ENCODE measurements at places on chromosomes 1 and 21. TPM values are rescaled to one million over a fixed set of nuclear protein-coding genes. Genes with fewer than 3 reads are reported as not detected.

The MAP10 gene
- 2.4 TPM for total RNA-seq

The ZFYVE9 gene
- 41.0 TPM for total RNA-seq

The AKIRIN1 gene
- total RNA-seq, result 31.9 TPM

The LCE1A gene
- total RNA-seq, result 1.7 TPM

The LCE1B gene
- total RNA-seq, result 1.9 TPM

GRCh38 chr1:52677076-52677806, 20.9 kb downstream of the COA7 start:
- DNase-seq, result no peak

DNA sequence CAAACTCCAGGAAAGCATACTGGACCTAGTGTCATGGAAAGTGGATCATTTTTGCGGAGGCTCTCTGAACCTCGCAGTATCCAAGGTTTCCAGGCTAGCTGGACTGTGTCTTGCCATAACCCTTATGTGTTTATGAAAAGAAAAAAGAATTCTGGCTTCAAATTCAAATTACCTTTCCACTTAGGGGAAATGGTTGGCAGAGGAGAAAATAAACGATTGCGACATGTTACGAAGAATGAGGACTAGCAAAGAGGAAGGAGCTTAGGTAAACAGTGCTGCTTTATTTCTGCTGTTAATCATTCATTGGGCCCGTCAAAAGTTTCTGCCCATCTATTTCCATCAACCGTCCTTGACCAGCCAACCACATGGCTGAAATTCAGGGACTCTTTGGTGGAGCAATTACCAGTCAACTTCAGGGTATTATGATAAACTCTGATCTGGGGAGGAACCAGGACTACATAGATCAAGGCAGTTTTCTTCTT, at the start of gene C4BPA:
Gene C4BPA (plus strand): TSS at position 342 of the 482 bp plus-strand sequence. CDS start 8,793 bp downstream, outside the sequence.
- no peak for DNase-seq

DNA sequence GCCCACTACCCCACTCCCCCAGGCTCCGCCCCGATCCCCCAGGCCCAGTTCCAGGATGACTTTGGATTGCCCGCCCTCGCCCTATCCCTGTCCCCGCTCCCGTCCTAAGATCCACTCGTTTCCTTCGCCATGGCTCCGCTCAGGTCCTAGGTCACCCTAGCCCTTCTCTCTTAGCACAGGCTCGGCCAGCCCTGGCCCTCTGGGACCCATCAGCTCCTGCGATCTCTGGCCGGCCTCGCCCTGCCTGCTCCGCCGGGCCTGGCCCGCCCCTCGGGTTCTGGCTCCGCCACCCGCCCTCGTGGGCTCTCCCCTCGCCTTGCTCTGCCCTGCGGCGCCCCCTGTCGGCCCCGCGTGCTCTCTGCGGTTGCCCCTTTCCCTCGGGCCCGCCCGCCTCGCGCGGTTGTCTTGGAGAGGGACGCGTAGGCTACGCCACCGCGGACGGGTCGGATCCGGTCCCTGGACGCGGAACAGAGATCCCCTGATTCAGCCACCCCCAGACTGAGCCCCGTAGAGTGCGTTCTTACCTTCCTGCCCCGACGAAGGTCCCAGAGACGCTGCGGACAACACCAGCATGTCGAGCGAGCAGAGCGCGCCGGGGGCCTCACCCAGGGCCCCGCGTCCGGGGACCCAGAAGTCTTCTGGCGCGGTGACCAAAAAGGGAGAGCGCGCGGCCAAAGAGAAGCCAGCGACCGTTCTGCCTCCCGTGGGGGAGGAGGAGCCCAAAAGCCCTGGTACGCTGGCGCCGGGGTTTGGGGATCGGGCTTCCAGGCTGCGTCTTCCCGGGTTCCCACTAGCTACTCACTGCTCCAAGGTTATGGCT, at the start of gene LRRC71:
Gene LRRC71 (plus strand): TSS at position 400 of the 820 bp plus-strand sequence. CDS start 172 bp downstream, at position 572.
- peak; percentile 55 for DNase-seq
